ENCODE measurements at places on chromosomes 3 and 15.

- peak; percentile 40 for DNase-seq
Observed at GRCh38 chr3:193593668-193594030, 641 bp downstream of the OPA1 start.

GRCh38 chr3:177089901-177090300 is 107.4 kb downstream of the TBL1XR1 start:
- DNase-seq = no peak

DNA sequence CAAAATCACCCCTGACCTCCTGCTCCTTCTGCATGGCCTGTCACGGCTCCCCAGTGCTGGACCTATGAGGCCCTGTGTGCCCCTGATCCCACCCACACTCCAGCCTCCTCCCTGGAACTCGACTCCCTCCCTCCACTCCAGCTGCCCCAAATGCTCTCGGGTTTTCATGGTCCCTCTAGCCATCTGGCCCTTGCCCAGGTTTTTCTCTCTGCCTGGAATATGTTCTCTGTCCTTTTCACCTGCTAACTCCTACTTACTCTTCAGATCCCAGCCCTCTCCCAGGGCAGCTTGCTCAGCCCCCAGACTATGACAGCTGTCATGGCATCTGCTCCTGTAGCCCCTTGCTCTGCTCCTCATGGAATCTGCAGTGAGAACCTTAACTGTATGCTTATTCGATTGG is 30.3 kb downstream of the DUSP7 start:
- no peak for DNase-seq

GRCh38 chr3:55571913-55572312 is 84.8 kb upstream of the WNT5A start:
- DNase-seq = no peak

GRCh38 chr3:188788621-188789081 is 383.1 kb upstream of the TPRG1 start:
- peak; percentile 94 for DNase-seq

- no peak for DNase-seq
Observed at GRCh38 chr3:17339132-17339575, 403.3 kb downstream of the TBC1D5 start.

DNA sequence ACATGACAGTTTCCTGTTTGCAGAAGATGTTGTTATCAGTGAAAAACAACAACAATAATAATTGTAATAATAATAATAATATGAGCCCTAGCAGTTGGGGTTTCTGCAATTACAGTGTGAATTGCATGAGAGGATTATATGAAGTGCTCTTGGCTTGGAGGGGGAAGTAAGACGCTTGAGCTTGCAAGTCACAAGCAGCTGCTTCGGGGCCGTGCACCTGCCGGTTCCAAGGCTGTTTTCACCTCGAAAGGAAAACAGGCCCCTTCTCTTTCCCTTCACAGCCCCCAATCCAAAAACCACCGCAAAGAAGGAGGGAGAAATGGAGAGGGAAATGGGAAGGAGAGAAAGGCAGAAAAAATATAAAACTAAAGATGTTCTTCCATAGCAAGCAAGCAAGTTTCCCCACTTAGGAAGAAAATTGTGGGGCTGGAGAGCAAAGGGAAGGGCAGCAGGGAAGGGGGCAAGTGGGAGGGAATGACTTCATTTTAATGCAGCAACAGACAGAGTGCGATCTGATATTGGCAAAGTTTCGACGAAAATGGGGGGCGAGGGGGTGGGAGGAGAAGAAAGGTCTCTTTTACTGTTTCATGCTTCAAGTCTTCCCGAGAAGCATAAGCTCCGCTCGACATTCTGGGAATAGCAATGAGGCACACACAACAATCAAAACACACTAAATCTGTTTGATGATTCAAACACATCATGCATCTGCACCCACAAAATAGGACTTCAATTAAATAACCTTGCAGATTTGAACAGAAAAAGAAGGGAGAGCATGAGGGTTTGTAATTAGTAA is 284.2 kb upstream of the ATP11B start:
- DNase-seq = no peak

DNA sequence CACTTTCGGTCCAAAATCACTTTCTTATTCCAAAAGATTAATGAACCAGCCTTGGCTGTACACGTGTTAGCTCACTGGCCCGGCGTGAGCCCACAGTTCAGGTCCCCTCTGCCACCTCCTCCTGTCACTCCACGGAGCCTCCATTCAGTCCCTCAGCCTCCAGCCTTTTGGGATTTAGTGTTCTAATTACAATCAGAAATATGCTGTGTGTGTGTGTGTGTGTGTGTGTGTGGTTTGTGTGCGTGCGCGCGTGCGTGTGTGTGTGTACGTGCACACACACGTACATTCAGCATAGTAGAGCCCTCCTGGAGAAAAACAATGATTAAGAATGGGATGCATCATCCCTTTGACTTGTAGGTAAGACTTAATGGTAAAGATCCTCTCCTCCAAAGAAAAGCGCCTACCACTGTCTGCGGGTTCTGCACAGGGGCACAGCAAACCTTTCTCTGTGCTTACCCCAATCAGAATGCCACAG is 801 bp downstream of the CA12 start:
- DNase-seq = no peak

DNA sequence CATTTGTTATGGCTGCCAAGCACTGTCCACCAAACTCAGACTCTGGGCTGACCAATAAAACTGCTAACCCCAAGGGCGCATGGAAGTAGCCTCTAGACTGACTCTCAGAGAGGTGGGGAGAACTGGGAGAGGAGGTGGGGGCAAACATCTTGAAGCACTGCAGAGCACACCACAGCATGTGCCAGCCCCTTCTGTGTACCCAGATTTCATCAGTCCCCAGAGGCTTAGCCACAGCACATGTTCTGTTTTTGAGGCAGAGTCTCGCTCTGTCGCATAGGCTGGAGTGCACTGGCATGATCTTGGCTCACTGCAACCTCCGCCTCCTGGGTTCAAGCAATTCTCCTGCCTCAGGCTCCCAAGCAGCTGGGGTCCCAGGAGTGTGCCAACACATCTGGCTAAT is 119.5 kb upstream of the SPATA12 start:
- DNase-seq = no peak

DNA sequence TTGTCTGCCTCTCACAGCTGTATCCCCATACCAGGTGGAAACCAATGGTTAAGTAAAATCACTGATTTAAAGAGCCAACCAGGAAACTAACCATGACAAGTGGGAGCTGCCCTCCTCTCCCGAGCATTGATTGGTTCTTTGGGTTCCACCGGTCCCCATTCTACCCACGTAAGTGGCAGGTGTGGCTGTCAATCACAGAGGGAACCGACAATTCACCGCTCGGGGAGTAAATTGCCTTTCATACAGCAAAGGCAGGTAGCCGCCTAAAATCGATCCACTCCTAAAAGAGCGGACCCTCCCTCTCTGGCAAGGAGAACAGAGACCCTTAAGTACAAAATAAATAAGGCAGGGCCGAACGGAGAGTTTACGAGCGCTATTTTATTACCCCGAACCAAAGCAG is 1.2 kb downstream of the ERC2 start:
- peak; percentile 78 for DNase-seq

DNA sequence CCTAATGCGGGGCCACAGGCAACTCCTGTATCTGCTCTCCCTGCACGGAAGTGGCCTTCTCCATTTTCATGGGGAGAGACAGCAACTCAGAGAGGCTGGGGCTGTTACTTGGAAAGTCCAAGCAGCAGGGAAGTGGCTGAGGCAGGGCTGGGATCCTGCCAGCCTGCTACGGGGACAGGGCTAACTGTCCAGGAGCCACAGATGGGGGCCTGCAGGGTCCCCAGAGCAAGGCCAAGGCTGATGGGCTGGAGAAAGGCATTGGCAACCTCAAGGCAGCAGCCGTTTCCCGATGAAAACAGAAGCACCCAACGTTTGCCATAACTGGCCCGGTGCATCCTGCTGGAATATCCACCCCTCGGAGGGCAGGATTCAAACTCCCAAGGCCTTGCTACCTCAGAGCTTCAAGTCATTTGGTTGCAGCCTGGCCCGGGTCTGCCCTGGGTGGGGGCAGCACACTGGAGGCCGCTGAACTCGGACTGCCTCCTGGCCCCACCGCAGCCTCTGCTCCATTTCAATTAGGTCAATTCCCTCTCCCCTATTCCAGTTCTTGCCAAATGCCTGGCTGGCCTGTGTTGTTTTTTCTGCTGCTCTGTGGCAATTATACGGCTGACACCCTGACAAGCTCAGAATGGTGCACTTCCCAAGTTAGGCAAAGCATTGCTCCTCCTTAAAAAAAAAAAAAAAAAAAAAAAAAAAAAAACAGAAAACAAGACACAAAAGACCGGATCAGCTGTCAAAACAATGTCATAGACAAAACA is 143.5 kb downstream of the NUP210 start:
- DNase-seq = no peak

DNA sequence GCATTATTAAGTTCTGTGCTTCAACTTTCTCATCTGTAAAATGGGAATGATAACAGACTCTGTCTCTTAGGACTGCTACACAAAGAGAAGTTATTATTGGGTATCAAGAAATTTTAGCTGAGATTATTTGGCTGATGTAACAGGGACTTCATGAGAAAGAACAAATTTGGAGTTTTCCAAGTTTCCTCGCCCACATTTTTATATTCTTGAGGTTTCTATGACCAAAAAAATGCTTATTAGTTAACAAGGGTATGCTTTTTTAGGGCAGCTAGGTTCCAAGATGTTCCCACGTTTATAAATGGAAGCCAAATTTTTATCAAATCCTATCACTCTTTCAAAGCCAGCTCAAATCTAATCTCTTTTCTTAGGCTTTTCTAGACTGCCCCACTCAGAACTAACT is 50.6 kb upstream of the C3orf80 start:
- DNase-seq = no peak

- no peak for DNase-seq
Observed at GRCh38 chr15:81291916-81292522, 31.9 kb downstream of the STARD5 start.

DNA sequence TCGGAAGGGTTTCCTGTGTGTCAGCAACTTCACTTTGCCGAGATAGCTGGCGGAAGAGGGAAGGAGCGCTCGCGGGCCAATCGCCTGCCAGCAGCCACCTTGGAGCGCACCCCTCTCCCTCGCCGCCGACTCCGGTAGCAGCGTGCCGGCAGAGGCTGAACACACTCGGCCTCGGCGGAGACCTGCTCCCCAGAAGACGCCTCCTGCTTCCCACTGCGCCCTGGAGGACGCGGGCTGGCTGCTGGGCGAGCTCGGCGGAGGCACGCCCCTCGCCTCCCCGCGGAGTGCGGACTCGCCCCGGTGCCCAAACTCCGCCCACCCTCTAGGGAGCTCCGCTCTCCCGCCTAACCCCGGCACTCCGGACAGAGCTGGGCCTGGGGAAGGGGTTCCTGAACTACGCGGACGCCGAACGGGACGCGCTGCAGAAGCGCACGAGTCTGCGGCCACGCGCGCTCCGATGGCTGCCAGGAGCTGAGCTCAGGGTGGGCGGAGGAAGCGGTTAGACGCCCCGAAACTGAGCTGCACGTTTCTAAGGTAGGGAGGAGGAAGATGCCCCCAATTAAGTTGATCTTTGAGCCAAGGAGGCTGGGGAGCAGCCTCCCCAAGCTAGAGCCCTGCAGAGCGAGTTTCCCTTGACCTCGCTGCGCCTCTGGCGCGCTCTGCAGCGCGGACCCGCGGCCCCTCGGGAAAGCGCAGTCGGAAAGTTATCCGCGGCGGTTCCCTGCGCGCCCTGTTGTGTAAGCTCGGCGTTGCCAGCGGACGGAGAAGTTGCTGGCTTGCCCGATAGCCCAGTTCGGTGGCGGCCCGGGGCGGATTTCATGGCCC is at the start of gene P2RY1:
Gene P2RY1, plus strand, starts transcription at position 356 of the 825 bp plus-strand sequence. CDS start 652 bp downstream, outside the sequence.
- DNase-seq = peak; percentile 58

GRCh38 chr3:118543832-118544231 is 490.8 kb downstream of the IGSF11 start:
- no peak for DNase-seq

DNA sequence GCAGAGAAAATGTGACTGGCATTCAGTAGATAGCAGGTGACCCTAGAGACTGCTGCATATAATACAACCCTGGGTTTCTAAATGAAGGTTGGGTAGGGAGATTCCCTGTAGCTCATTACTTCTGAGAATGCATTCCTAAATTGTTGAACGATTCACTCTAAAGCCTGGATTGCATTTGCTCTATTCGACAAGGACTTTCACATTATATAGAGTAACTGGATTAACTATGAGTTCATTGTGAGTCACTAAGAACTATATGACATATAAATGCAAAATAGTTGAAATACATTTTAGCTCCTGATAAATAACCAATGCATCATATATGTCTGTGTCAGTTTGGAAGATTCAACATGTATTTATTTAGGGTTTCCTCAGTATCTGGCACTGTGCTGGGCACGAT is 294.7 kb upstream of the CCDC54 start:
- DNase-seq = peak; percentile 15

DNA sequence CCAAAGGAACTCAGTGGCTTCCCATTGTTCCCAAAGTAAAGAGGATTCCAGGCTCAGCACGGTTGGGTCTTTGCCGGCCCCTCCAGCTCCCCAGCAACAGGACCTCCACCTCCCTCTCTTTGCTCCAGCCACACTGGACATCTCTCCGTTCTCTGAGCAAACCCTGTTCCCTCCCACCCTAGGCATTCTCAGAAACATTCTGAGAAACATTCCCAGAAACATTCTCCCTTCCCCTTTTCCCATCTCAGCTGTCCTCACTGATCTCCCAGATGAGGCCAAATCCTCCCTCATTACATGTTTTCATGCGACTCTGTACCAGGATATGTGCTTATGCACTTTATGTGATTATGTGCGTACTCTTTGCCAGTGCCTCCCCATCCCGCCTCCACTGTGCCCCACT is 14.1 kb downstream of the CCDC33 start:
- DNase-seq = no peak
